Stimulated activated CD4-positive, alpha-beta T cell treated with anti-CD3 and anti-CD28 coated beads, Interleukin-1b, Interleukin-23, amount 100 ng/mL, for 48 hours (primary cell): ENCODE measurements at places on chromosomes 1 and 21.

- no peak for DNase-seq
Measured at GRCh38 chr21:25649146-25649545, 10.1 kb downstream of the JAM2 start.

GRCh38 chr21:41932576-41933312, 21.1 kb downstream of the C2CD2 start:
- DNase-seq = no peak

GRCh38 chr1:67987046-67987799, 63.2 kb downstream of the DIRAS3 start:
- DNase-seq = no peak

GRCh38 chr1:9181176-9181906, 52.4 kb upstream of the GPR157 start:
- peak; percentile 64 for DNase-seq

DNA sequence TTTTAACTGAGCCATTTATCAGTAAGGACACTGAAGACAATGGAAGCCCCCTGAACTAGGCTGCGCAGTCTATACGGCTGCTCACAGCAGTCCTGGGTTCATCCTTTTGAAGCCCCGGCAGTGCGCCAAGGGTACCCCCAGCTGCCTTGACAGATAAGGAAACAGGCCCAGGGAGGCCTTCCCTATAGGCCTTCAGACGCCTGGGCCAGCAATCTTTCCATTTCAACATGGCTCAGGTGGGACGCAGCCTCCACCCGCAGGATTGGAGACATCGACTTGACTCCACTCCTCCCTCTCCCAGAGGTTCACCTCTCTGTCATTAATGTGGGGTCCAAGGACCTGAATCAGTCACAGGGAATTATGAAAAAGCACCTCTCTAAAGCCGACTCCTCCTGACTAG, 2.8 kb upstream of the LYPD8 start:
- DNase-seq = no peak

GRCh38 chr1:34603594-34603993, 151.3 kb upstream of the GJB5 start:
- no peak for DNase-seq
